Neural crest cell (in vitro differentiated cells): ENCODE measurements at places on chromosomes 5 and 9.

DNA sequence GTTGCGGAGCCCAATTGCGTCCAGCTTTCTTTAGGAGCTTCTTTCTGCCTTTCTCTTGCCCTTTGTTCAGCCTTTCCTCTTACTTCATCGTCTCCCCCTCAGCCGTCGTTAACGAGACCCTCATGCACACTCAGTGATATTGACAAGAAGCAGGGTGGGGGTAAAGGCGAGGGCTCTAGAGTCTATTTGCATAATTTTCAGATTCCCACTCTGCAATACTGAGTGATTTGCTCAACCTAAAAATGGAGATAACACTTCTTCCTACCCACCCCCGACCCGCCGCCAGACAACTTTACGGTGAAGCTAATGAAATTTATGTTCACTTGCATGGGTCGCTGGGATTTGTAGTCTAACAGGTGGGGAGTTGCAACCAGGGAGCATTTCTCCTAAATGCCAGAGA lies 1.3 kb upstream of the TBC1D2 start:
- no peak for DNase-seq

GRCh38 chr5:169695025-169695625 lies 58.0 kb downstream of the DOCK2 start:
- no peak for DNase-seq

- no peak for DNase-seq
Observed at GRCh38 chr9:134321531-134321930, 4.7 kb upstream of the RXRA start.

DNA sequence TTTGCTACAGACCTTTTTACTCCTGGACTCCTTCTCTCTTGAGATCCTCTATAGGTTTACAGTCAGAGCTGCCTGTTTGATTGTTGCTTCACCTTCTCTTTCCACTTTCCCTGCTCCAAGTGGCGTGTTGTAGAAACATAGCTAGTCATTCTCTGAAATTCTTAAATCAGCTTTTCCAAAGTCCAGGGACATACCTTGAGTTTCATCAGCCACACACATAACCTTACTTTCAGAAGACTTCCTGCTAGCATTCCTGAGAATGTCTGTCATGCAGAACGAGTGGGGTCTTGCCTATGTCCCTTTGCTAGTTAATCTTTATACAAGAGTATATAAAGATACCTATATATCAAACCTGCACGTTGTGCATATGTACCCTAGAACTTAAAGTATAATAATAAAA lies 230.3 kb upstream of the ZNF462 start:
- DNase-seq: no peak
